ENCODE measurements at places on chromosomes 7 and 10.
A peak's percentile ranks its signal among the peaks of the same experiment; 100 is the strongest.

GRCh38 chr7:131046246-131046645 lies 281.4 kb upstream of the MKLN1 start:
- H3K27me3 ChIP-seq, result no peaks in the 10 kb centered on the region
- H3K27ac ChIP-seq, result no peak overlapping the region
- DNase-seq, result no peak

GRCh38 chr7:930975-931758 lies 23.3 kb downstream of the ADAP1 start:
- DNase-seq, result no peak
- peaks cover 28% of the 10 kb centered on the region for H3K27me3 ChIP-seq
- H3K4me1 ChIP-seq, result peaks cover 13% of the 10 kb centered on the region
- no peaks in the 10 kb centered on the region for H3K36me3 ChIP-seq

- H3K4me1 ChIP-seq, result peaks cover 13% of the 10 kb centered on the region
- no peaks in the 10 kb centered on the region for H3K36me3 ChIP-seq
- no peak overlapping the region for H3K4me3 ChIP-seq
- DNase-seq, result no peak
Measured at GRCh38 chr7:47719675-47720074, 137.8 kb upstream of the TNS3 start.

GRCh38 chr7:125173571-125173970 lies 243.9 kb upstream of the POT1 start:
- no peaks in the 10 kb centered on the region for H3K4me1 ChIP-seq
- peak; percentile 7 for DNase-seq
- H3K27ac ChIP-seq, result no peak overlapping the region

GRCh38 chr7:3955751-3956696 lies 655.0 kb downstream of the SDK1 start:
- peak overlapping the region; percentile 71 for H3K27ac ChIP-seq
- peaks cover 29% of the 10 kb centered on the region for H3K4me1 ChIP-seq

DNA sequence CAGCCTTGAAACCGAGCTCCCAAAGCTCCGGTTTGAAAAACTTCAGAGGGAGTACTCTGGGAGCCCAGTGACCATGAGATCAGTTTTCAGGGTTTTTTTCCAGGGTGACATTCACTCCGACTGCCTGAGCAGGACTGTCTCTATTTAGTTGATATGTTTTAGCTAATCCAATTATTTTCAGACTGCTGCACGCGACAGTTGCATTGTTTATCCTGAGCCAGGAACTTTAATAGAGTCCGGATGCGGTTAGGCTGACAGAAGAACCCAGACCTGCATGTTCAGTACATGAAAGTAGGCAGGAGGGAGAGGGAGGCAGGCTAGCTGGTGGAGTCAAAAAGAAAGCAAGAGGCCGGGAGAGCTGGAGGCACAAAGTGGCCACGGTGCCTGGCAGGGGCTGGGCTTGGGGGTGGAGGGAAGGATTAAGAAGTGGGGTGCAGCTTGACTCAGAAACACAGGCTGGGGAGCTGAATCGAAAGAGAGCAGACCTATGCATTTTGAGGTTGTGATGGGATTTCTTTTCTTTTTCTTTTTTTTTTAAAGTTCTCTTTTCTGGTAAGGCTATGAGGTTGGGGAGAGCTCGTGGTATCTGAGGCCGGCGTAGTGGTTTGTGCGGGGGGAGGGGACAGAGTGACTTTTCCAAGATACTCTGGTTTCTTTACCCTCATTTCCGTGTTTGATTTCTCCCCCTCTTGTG lies 5.7 kb downstream of the GATA3 start:
- peaks cover 98% of the 10 kb centered on the region for H3K27me3 ChIP-seq
- H3K36me3 ChIP-seq, result no peaks in the 10 kb centered on the region
- no peak overlapping the region for H3K4me3 ChIP-seq
- no peak overlapping the region for H3K27ac ChIP-seq
- peak; percentile 90 for DNase-seq
- peaks cover 7% of the 10 kb centered on the region for H3K4me1 ChIP-seq

GRCh38 chr7:29281782-29282541 lies 87.4 kb downstream of the CHN2 start:
- no peak overlapping the region for H3K4me3 ChIP-seq
- H3K4me1 ChIP-seq, result peaks cover 3% of the 10 kb centered on the region
- peak; percentile 97 for DNase-seq
- peaks cover 15% of the 10 kb centered on the region for H3K27me3 ChIP-seq
- H3K36me3 ChIP-seq, result no peaks in the 10 kb centered on the region
- H3K27ac ChIP-seq, result no peak overlapping the region

DNA sequence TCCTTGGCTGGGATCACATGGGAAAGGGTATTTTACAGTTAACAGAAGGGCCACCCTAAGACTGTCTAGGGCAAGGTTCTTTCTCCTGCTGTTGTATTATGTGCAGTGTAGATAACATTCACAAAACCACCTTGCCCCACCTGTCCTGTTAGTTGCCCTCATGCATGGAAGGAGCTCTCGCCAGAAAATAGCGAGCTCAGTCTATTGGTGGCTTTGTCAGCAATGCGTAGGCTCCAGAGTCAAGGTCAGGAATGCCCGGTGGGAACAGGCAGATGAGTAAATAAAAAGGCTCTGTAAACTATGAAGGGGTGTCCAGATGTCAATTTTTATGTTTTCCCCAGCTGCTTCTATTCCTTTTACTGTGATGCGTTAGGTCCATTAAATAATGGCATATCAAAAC lies 107.1 kb upstream of the WDR11 start:
- H3K4me3 ChIP-seq, result no peak overlapping the region
- H3K36me3 ChIP-seq, result no peaks in the 10 kb centered on the region
- H3K4me1 ChIP-seq, result no peaks in the 10 kb centered on the region
- no peak overlapping the region for H3K27ac ChIP-seq
- H3K27me3 ChIP-seq, result no peaks in the 10 kb centered on the region

- no peak overlapping the region for H3K4me3 ChIP-seq
- no peaks in the 10 kb centered on the region for H3K4me1 ChIP-seq
Measured at GRCh38 chr10:86172301-86172700, 194.3 kb downstream of the GRID1 start.

DNA sequence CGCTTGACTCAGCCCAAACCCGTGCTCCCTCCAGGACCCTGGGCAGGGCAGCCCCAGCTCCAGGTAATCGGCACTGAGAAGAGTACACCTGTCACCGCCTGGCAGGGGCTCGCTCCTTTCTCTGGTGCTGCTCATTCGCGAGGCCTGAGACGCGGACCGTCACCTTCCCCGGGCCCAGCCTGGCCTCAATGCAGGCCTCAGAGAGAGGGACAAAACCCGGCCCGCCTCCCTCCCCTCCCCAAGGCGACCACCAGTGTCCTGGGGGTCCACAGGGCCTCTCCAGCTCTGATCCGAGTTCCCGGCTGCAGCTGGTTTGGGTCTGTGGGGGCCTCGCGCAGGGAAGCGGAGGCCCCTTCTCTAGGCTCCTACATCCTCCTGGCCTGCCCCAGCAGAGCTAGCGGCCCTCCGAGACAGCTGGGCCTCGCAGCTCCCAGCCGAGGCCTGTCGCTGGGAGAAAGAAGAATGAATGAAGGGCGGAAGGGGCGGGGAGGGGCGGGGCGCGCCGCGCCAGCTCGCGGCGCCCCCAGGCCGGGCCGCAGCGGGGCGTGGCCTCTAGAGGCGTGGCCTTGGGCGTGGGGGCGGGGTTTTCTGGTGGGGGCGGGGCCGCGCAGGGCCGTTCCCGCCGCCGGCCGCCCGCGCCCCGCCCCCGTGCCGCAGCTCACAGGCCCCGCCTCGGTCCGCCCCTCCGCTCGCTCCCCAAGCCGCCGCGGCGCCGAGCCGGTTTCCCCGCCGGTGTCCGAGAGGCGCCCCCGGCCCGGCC lies at the start of gene LIMK1:
TSS of gene LIMK1 (plus strand) at position 688 of the 760 bp plus-strand sequence. CDS start 187 bp downstream, outside the sequence.
- peak; percentile 85 for DNase-seq
- H3K4me3 ChIP-seq, result peak within 1 kb of the TSS; percentile 80
- no peaks in the 10 kb centered on the region for H3K27me3 ChIP-seq
- H3K36me3 ChIP-seq, result peaks cover 30% of the 10 kb centered on the region

DNA sequence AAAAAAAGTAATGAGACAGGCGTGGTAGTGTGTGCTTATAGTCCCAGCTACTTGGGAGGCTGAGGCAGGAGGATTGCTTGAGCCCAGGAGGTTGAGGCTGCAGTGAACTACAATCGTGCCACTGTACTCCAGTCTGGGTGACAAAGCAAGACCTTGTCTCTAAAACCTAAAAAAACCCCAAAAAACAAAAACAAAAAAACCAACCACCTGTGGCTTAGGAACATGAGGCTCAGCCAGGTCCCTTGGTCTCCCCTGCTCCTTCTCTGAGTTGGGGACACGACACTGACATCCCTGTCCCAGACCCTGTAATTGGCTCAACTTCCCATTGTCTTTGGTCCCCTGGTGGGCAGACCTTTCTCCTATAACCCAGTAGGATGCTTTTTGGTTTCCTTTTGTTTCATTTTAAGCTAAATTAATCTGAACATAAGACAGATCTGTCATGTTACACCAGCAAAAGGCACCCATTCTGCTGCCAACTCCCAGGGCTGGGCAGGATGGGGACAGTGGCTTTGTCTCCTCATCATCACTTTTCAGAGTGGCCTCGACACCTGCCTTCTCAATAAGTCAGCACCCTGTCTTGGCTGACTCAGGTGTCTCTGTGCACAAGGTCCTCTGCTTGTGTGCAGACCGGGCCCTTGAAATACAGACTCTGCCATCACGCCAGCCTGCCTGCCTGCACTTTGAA lies 74.4 kb downstream of the MYL10 start:
- no peak overlapping the region for H3K27ac ChIP-seq
- H3K36me3 ChIP-seq, result no peaks in the 10 kb centered on the region
- peaks cover 29% of the 10 kb centered on the region for H3K27me3 ChIP-seq
- no peak for DNase-seq

DNA sequence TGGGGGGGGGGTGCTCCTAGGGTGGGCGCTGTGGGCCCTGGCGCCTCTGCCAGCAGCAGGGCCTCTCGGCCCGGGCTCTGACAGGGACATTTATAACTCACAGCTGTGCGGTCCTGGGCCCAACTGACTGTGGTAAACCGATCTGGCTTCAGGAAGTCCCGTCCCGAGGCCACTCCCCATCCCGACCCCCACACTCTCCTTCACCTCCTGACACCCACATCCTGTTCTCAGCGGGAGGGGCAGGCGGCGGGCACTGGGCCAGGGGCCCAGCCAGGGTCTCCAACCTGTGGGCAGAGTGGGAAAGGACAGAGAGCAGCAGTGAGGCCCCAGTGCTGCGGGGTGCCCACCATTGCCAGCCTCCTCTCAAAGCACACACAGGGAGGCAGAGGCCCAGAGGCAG lies 69.1 kb downstream of the ZMIZ1 start:
- peak overlapping the region; percentile 38 for H3K4me3 ChIP-seq
- H3K4me1 ChIP-seq, result peaks cover 71% of the 10 kb centered on the region
- H3K27ac ChIP-seq, result peak overlapping the region; percentile 87
- H3K36me3 ChIP-seq, result peaks cover 43% of the 10 kb centered on the region
- H3K27me3 ChIP-seq, result no peaks in the 10 kb centered on the region

DNA sequence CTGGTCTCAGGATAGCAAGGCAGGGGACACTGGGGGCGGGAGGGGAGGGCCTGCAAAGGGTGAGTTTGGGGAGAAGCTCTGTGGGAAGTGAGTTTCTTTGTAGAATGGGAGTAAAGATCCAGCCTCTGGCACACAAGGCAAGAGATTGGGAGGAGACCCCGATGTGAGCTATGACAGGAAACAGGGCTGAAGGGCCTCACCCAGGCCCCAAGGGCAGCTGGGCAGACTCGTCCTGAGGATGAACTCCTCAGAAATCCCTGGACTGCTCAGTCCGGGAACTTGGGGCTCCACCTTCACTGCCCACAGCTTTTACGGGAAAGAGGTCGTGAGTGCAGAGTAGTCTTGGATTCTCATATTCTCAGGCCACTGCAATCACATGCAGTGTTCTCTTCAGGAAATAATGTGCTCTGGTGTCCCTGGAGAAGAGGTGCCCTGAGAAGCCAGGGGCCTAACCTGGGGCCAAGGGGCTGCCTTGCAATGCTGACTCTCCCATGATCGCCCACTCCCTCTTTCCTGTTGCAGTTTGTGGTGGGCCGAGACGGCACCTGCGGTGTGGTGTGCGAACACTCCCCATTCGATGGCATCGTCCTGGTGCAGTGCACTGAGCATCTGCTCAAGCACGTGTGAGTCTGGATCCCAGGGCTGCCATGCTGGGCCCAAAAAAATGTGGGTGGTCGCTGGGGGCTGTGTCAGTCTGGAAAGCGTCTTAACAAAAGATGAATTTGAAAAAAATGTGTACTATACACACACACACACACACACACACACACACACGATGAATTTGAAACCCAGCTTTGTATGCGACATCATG lies 31.3 kb upstream of the C10orf53 start:
- no peak for DNase-seq
- no peak overlapping the region for H3K4me3 ChIP-seq
- no peak overlapping the region for H3K27ac ChIP-seq
- H3K4me1 ChIP-seq, result peaks cover 6% of the 10 kb centered on the region

DNA sequence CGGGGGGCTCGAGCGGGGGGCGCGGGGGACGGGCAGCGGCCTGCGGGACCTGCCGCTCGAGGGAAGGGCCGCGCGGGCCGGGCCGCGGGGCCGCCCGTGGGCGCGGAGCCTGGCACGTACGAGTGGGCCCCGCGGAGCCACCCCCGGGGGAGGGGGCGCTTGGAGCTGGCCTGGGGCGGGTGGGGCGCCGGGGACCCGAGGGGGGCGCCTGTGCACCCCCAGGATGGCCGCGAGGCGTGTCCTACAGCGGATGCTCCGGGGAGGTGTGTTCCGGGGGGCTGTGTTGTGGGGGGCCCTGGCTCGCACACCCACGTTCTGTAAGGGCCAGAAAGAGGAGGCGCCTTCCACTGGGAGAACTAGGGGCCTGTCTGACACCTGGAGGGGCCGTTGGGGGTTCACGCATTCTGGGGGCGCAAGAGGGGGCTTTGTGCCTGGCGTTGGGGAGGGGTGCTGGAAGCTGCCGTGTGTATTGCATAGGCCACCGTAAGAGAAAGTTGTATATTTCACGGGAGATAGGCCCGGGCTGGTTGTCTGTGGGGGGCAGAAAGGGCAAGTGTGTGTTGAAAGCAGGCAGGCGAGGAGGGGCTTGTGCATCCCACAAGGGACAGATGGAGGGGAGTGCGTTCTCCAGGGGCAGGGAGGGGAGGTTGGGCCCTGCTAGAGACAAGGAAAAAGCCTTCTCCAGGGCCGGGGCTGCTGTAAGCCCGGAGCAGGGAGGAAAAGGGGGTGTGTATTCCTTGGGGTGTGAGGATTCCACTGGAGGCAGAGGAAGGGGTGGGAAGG lies 663 bp downstream of the VPS37D start:
- peaks cover 23% of the 10 kb centered on the region for H3K36me3 ChIP-seq
- peak overlapping the region; percentile 84 for H3K4me3 ChIP-seq
- no peak overlapping the region for H3K27ac ChIP-seq
- H3K4me1 ChIP-seq, result peaks cover 16% of the 10 kb centered on the region
- DNase-seq, result no peak

GRCh38 chr7:132255898-132256297 lies 320.4 kb downstream of the PLXNA4 start:
- H3K4me3 ChIP-seq, result no peak overlapping the region
- H3K36me3 ChIP-seq, result no peaks in the 10 kb centered on the region
- H3K27me3 ChIP-seq, result no peaks in the 10 kb centered on the region
- no peak for DNase-seq

GRCh38 chr10:11594589-11595394 lies 16.7 kb downstream of the USP6NL start:
- peaks cover 3% of the 10 kb centered on the region for H3K36me3 ChIP-seq
- no peak for DNase-seq
- no peak overlapping the region for H3K27ac ChIP-seq
- no peaks in the 10 kb centered on the region for H3K27me3 ChIP-seq

- H3K27me3 ChIP-seq, result no peaks in the 10 kb centered on the region
- no peak overlapping the region for H3K4me3 ChIP-seq
- no peak overlapping the region for H3K27ac ChIP-seq
- H3K4me1 ChIP-seq, result peaks cover 29% of the 10 kb centered on the region
Measured at GRCh38 chr10:102620591-102621442, 23.5 kb upstream of the TRIM8 start.
